ENCODE measurements at places on chromosomes 16 and 17. TPM values are rescaled to one million over a fixed set of nuclear protein-coding genes. Genes with fewer than 3 reads are reported as not detected.

OR3A2 gene
- not detected for total RNA-seq

ITGAX gene
- not detected for total RNA-seq

GRCh38 chr17:49121696-49122292, 10.8 kb upstream of the B4GALNT2 start:
- peaks cover 64% of the 10 kb centered on the region for H3K27me3 ChIP-seq
- H3K4me1 ChIP-seq: no peaks in the 10 kb centered on the region
- H3K27ac ChIP-seq: no peak overlapping the region
- peaks cover 3% of the 10 kb centered on the region for H3K36me3 ChIP-seq
- H3K4me3 ChIP-seq: no peak overlapping the region

DNA sequence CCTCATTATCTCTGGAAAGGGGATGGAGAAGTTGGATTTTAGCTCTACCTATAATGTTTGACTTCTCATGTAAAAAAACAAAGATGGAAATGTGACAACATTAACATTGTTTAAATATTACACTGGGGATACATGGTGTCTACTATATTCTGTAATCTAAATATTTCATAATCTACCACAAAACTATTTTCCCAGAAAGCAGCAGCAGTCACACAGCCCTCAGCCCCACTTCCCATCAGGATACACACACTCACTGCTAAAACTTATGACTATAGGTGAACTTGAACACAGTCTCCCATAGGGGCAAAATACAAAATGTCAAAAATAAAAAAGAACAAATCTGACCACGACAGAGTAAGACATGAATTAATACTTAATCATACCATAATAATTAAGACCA, 95.7 kb downstream of the KANSL1 start:
- peaks cover 45% of the 10 kb centered on the region for H3K4me1 ChIP-seq
- peaks cover 5% of the 10 kb centered on the region for H3K36me3 ChIP-seq
- H3K27me3 ChIP-seq: no peaks in the 10 kb centered on the region
- no peak overlapping the region for H3K4me3 ChIP-seq
- DNase-seq: no peak

DNA sequence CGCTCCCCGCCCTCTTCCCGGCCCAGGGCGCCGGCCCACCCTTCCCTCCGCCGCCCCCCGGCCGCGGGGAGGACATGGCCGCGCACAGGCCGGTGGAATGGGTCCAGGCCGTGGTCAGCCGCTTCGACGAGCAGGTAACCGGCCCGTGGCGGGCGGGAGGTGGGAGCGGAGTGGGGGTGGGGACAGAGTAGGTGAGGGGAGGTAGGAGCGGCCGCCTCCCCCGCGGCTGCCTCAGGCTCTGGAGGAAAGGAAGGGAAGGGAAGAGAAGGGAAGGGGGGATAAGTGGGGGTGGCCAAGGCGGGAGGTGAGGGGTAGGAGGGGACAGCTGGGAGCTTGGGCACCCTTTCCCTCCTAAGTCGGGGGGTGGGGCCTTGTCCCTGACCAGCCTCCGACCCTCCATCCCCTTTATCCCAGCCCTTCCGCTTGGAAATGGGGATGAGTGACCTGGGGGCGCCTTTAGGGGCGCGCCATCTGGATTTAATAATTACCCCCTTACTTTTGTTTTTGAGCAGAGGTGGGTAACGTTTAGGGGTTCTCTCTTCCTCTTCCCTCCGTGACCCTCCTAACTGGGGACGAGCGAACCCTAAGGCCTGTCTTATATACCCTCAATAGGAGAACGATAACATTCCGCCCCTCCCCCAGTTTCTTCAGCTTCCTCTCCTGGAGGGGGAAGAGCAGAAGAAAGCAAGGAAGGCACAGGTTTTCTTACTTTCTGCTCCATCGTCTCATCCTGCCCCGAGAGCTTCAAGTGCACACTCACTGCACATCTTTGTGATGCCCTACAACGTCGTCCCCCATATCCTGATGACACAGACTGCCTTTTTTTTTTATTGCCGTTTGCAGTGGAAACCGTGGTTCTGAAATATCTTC, 694 bp downstream of the NF1 start:
- peaks cover 21% of the 10 kb centered on the region for H3K4me1 ChIP-seq
- H3K27ac ChIP-seq: peak overlapping the region; percentile 96
- H3K27me3 ChIP-seq: no peaks in the 10 kb centered on the region
- H3K36me3 ChIP-seq: no peaks in the 10 kb centered on the region

CPNE7 gene
- total RNA-seq: 19.7 TPM

DNA sequence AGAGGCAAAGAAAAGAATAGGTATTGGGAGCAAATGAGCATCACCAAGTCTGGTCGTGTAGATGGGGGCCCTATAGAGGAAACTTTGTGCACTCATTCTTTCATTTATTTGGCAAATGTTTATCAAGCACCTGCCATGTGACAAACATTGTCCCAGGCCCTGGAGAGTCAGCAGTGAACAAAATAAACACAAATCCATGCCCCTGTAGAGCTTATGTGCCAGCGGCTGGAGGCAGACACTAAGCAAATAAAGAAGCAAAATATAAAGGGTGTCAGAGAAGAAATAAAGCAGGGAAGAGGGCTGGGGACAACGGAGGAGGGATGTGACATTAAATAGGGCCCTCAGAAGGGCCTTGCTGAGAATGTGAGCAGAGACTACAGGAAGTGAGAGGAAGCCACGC, 45.5 kb downstream of the KATNIP start:
- no peak for DNase-seq
- H3K27me3 ChIP-seq: no peaks in the 10 kb centered on the region
- peaks cover 3% of the 10 kb centered on the region for H3K36me3 ChIP-seq
- H3K4me1 ChIP-seq: no peaks in the 10 kb centered on the region

- no peak overlapping the region for H3K4me3 ChIP-seq
- H3K36me3 ChIP-seq: no peaks in the 10 kb centered on the region
- peaks cover 6% of the 10 kb centered on the region for H3K27me3 ChIP-seq
- DNase-seq: no peak
- peaks cover 7% of the 10 kb centered on the region for H3K4me1 ChIP-seq
- no peak overlapping the region for H3K27ac ChIP-seq
These were observed 205.1 kb upstream of the MAF start for GRCh38 chr16:79805621-79806020.

GRCh38 chr17:2803386-2803785, 7.1 kb downstream of the RAP1GAP2 start:
- no peak overlapping the region for H3K4me3 ChIP-seq
- H3K27me3 ChIP-seq: peaks cover 39% of the 10 kb centered on the region
- H3K4me1 ChIP-seq: no peaks in the 10 kb centered on the region
- peaks cover 2% of the 10 kb centered on the region for H3K36me3 ChIP-seq
- H3K27ac ChIP-seq: no peak overlapping the region

DNA sequence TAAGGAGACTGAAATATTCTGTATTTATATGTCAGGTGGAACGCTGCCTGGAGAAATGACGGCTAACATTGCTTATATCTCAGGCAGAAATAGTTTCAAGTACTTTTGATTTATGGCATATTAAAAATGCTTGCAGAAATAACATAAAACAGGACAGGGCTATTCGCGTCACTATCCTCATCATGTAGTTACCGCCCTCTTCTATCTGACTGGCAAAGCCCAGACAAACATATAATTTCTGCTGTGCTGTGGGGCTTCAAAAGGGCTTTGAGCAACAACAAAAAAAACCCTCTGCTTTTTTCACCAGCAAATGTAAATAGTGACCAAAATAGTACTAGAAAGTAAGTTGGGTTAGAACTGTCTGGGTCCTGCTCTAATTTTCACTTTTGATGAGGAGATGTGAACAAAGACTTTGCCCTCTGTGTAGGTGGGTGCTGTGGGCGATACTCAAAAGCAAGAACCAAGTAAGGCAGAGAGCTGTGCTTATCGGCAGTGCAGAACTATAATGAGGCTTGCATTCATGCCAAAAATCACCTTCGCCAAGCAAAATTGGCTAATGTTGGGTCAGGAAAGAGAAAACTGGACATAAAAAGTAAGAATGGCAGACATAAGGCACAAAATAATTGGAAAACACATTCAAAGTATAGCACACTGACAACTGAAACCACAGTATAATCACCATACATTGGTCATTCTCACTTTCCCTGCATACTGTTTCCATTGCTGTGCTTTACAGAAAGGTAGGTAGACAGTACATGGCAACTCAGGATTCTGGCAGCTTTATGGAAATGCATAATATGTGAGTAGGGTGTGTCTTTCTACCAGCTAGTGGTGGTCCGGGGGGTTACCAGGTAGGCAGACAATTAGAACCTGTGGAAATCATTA, 151.2 kb upstream of the AXIN2 start:
- H3K4me3 ChIP-seq: no peak overlapping the region
- no peak for DNase-seq
- H3K27ac ChIP-seq: no peak overlapping the region
- H3K4me1 ChIP-seq: peaks cover 3% of the 10 kb centered on the region
- H3K27me3 ChIP-seq: no peaks in the 10 kb centered on the region

DNA sequence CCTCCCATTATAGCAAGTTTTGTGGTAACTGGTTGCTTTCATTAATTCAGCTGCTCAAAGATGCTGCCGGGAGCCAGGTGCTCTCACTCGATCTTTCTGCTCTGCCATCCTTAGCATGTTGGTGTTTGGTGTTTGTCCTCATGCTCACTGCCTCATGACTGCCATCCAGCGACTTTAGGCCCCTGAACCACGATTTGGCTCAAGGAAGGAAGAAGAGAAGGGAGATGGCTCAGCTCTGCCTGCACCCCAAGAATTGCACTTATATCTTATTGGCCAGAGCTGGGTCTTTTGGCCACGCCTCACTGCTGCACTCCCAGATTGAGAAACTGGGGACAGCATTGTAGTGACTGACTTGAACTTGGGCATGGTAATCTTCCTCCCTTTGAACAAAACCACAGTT, 52.7 kb downstream of the ARSG start:
- no peak for DNase-seq
- no peaks in the 10 kb centered on the region for H3K36me3 ChIP-seq
- H3K27me3 ChIP-seq: no peaks in the 10 kb centered on the region
- peaks cover 10% of the 10 kb centered on the region for H3K4me1 ChIP-seq
- H3K27ac ChIP-seq: no peak overlapping the region
- H3K4me3 ChIP-seq: no peak overlapping the region

DNA sequence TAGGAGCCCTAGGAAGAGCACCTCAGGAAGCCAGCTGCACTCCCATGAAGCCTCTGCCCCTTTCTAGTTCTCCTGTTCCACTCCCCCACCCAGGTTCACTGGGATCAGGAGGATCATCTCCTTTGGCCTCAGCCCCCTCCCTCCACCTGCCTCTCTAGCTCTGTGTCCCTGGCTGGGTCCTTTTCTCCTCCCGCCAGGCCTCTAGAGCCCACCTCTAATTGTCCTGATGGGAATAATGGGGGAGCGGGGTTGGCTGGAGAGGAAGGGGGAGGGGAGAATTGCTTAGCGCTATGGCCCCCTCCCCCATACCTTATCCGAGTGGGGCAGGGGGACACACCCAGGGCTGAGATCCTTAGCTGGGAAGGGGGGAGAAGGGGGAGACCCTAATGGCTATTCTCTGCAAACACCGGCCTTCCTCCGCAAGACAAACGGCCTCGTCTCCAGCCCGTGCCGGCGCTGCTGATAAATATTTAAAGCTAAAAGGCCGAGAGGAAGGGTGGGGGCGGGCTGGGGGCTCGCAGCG, 997 bp downstream of the HOXB7 start:
- no peak overlapping the region for H3K4me3 ChIP-seq
- H3K27me3 ChIP-seq: peaks cover 84% of the 10 kb centered on the region
- no peaks in the 10 kb centered on the region for H3K36me3 ChIP-seq
- H3K4me1 ChIP-seq: peaks cover 20% of the 10 kb centered on the region
- no peak overlapping the region for H3K27ac ChIP-seq

DNA sequence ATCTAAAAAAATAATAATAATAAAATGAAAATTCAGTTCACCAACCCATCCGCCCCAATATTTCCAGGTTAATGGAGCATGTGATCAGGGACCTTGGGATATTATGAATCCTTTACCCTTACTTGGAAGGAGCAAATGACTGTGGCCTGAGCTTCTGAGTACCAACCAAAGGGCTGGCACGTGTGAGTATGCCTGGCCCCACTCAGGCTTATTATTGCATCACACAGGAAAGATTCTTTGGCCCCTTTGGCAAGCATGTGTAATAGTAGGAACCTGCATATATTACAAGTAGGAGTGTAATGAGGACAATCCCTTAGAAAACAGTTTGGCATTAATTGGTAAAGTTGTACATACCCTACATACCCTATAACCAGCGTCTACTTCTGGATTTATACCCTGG, 7.2 kb upstream of the C17orf78 start:
- H3K4me1 ChIP-seq: peaks cover 4% of the 10 kb centered on the region
- DNase-seq: no peak
- no peak overlapping the region for H3K4me3 ChIP-seq
- H3K27ac ChIP-seq: no peak overlapping the region
- no peaks in the 10 kb centered on the region for H3K27me3 ChIP-seq

OR1F1 gene
- total RNA-seq: not detected

DNA sequence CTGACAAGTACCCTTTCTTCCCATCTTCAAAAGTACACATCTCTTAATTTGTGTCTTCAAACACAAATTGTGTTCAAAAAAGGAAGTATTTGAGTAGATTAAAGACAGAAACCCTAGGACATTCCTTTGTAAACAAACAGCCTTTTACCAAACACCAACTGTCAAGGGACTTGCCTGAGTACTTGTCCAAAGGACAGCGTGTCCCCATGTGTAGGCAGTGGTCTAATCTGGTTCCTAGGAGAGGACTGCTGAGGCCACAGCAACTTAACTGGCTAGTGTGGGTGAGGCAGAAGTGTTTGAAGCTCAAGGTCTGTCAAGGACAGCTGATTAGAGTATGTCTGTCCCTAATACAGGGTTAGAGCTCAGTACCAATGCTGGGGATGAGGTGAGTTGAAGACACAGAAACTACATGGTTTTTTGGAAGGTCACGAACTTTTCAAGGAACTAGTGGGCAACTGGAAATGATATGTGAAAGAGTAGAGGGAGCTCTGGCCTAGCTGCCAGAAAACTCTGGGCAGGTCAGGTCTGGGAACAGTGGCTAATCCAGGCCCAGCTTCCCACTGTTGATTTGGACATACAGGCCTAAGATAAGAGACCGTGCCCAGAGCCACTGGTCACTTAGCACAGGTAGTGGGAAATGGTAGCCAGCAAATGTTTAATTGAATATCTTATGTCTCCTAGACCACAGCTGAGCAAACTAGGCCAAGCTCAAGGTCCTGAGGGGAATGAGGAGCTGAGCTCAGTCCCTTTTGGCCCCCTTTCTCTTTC, 10.1 kb downstream of the HMOX2 start:
- H3K36me3 ChIP-seq: peaks cover 5% of the 10 kb centered on the region
- no peak for DNase-seq
- no peaks in the 10 kb centered on the region for H3K27me3 ChIP-seq
- no peak overlapping the region for H3K4me3 ChIP-seq
- no peak overlapping the region for H3K27ac ChIP-seq

DNA sequence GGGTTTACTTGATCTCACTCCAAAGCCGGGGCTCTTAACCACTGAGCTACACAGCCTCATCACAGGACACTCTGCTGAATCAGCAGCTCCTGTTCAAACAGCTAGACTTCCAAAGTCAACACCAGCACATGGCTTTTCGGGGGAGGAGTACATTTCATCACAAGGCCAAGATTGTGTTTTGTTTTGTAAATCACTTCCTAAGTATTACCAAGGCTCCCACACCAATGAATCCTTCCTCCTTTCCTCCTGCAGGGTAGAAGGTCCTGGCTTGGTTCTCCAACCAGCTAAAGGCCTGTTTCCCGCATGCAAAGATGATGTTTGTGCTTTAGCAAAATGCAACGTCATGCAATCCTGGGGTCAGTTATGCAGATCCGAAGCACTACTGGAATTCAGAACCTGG, 152.5 kb downstream of the XYLT1 start:
- no peaks in the 10 kb centered on the region for H3K36me3 ChIP-seq
- DNase-seq: no peak
- H3K27me3 ChIP-seq: no peaks in the 10 kb centered on the region
- H3K4me3 ChIP-seq: no peak overlapping the region
- H3K4me1 ChIP-seq: no peaks in the 10 kb centered on the region

HSF5 gene
- total RNA-seq: not detected

- H3K4me3 ChIP-seq: no peak overlapping the region
- H3K27me3 ChIP-seq: no peaks in the 10 kb centered on the region
- peak overlapping the region; percentile 91 for H3K27ac ChIP-seq
- DNase-seq: no peak
- peaks cover 14% of the 10 kb centered on the region for H3K36me3 ChIP-seq
- peaks cover 53% of the 10 kb centered on the region for H3K4me1 ChIP-seq
These were observed 6.2 kb downstream of the PCGF2 start for GRCh38 chr17:38741921-38742410.
